ENCODE measurements at places on chromosomes 12 and 14.

DNA sequence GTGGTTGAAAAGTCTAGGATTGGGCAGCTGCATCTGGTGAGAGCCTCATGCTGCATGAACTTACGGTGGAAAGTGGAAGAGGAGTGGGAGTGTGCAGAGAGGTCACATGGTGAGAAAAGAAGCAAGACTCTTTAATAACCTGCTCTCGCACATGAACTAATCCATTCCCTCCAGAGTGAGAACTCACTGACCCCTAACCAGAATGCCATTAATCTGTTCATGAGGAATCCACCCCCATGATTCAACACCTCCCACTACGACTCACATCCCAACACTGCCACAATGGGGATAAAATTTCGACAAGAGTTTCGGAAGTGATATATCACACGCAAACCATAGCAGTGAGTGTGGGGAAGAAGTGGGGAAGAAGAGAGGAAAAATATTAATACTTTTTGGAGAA is 377.4 kb downstream of the NAV3 start:
- DNase-seq: no peak

DNA sequence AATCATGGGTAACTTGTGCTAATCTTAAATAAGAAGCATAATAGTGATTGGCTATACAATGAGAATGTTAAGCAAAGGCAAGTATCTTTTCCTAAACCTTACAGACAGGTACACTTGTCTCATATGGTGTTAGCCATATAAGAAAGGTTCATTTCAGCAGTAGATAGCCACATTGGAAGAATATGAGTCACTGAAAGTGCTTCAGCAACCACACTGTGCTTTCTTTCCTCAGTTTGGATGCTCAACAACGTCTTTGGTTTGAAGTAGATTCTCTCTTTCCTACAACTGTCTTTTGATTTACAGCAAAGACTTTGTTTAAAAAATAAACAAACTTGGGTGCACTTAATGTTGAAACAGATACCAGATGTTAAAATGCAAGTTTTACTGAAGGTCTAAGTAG is 8.9 kb downstream of the DDHD1 start:
- no peak for DNase-seq

- no peak for DNase-seq
These were observed 12.9 kb upstream of the TUBA1A start for GRCh38 chr12:49201595-49202295.

DNA sequence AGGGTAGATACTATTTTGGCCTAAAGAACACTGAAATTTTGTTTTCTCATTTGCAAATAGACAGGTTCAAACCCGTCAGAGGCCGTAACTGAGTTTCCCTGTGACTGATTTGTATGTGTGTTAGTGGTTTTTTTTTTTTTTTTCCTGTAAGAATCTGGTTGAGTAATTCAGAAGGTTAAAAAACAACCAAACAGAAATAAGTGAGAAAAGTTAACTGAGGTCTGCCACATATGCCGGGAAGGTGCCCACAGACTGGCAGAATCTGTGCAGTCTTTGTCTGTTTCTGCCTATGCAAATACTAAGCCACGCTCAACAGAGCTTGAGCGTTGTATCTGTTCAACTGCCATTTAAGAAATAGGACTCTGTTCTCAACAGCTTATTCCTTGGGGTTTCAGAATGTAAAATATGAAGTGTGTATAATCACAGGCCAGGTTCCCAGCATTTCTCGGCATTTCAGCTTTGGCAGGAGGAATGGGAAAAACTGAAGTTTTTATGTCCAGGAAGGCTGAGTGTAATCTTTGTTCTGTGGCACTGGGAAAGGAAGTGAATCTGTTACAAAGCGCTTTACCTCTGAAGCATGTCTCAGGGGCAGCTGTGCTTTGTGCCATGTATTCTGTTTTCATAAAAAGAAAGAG is 181.9 kb downstream of the PRKCH start:
- peak; percentile 83 for DNase-seq

- DNase-seq: no peak
These were observed 2.9 kb downstream of the RND1 start for GRCh38 chr12:48862760-48863159.

DNA sequence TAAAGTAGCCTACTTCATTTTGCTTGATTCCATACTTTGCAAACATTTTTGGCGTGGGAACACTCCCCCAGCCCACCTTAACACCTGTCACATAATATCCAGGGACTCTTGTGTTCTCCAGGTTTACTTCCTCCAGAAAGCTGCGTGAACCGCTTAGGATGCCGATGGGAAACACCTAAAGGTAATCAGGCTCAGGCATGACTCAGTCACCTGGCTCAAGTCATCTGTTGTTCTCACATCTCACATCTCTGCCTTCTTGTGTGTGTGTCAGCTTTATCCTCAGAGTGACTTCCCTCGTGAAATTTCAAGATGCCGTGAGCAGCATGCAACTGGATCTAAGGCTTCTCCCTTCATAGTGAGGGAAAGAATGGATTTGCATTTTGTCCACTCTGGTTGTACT is 48.1 kb upstream of the DUSP6 start:
- DNase-seq: no peak

DNA sequence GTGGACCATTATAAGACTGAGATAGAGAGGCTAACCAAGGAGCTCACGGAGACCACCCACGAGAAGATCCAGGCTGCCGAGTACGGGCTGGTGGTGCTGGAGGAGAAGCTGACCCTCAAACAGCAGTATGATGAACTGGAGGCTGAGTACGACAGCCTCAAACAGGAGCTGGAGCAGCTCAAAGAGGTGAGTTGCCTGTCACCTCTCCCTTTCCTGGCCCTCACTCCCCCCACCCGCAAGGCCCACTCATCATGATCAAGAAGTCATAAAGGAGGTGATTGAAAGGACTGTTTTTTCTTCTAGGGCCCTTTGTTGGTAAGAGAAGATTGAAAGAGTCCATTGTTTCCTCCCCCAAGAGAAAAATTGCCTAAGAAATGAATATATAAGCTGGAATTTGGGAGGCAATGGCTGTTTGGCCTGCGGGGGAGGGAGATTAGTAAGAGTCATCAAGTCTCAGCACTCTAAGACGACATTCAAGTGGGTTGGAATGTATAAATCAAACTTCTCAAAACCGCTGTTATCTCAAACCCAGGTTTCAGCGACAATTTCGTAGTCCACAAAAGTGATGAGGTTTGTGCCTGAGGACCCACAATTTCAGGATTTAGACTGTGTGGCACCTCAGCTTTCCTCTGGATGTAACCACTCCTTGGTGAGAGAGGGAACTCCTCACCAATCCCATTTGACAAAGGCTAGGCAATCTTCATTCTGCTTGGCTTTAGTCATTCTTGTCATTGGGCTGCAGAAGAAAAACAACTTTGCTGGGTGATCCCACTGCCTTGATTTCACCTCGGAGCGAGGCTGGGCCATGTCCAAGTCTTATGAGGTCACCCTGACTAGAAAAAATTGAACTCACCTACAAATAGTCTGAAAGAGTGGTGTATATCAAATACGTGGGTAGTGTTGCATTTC is 966 bp downstream of the BICD1 start:
- DNase-seq: peak; percentile 22

DNA sequence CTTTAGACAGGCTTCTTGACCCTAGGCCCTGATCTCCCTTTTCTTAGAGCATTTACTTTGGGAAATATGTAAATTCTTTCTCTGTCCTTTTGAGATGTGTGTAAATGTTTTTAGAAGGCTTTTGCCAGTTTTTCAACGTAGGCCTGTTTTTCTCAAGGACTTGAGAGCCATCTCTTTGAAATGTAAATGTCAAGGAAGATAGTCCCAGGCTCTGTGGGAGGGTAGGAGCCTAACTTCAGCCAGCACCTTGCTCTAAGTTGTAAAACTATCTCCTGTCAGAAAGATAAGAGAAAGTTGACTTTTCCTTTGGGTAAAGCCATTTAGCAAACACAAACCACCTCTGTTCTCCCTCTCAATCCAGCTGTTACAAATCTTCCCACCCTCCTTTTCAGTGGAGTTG is 219.8 kb downstream of the RPS29 start:
- DNase-seq: no peak

DNA sequence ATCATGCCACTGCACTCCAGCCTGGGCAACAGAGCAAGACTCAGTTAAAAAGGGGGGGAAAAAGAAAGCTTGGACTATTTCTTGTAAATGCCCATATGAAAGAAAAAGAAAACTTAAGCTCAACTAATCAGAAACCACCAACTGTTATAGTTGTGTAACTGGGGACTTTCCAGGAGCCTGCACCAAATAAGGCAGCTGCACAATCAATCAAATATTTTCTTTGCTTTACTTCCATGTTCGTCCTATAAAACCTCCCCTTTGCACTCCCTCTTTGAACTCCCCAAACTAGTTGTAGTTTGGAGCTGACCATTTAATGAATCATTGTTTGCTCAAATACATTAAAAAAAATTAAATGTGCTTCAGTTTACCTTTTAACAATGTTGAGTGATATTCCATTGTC is 54.9 kb downstream of the OTOGL start:
- DNase-seq: no peak

- DNase-seq: peak; percentile 35
These were observed 106.6 kb downstream of the BRMS1L start for GRCh38 chr14:35932659-35933159.

- no peak for DNase-seq
These were observed 1002.2 kb upstream of the FLRT2 start for GRCh38 chr14:84527706-84528105.

DNA sequence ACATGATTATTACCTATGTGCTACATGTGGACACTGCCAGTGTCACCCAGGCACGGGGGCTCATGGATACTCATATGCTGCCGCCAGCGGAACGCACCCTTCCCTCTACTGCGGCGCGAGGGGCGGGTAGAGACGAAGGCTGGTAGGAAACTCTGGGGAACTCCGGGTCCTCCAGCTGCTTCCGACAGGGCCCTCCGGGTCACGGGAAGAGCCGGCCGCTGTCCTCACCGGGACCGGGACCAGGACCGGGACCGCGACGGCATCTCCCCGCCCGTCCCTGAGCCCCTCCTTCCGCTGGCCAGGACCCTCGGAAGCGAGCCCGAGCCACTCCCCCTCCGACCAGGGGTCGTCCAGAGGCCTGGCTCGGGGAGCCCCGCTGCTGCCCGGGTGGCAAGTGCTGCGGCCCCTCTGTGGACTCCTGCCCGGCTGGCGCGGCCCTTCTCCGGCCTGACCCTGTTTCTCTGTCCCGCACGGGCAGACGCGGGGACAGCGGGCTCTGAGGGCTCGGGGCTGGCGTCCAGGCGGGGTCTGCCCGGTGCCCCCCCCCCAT is 209.6 kb downstream of the ADGRD1 start:
- no peak for DNase-seq

- DNase-seq: no peak
These were observed 61.6 kb upstream of the KTN1 start for GRCh38 chr14:55518391-55518790.

GRCh38 chr12:126742241-126742641 is 1524.7 kb upstream of the TMEM132C start:
- no peak for DNase-seq

- DNase-seq: no peak
These were observed 313.6 kb upstream of the RTL1 start for GRCh38 chr14:101217080-101217463.

GRCh38 chr12:132837693-132838409 is 9.2 kb upstream of the GOLGA3 start:
- DNase-seq: no peak

- DNase-seq: no peak
These were observed 39.2 kb downstream of the SAMD4A start for GRCh38 chr14:54606178-54606577.

GRCh38 chr14:56400109-56400825 is 179.3 kb upstream of the TMEM260 start:
- no peak for DNase-seq

GRCh38 chr14:72714094-72714493 is 179.8 kb downstream of the DPF3 start:
- DNase-seq: peak; percentile 13

DNA sequence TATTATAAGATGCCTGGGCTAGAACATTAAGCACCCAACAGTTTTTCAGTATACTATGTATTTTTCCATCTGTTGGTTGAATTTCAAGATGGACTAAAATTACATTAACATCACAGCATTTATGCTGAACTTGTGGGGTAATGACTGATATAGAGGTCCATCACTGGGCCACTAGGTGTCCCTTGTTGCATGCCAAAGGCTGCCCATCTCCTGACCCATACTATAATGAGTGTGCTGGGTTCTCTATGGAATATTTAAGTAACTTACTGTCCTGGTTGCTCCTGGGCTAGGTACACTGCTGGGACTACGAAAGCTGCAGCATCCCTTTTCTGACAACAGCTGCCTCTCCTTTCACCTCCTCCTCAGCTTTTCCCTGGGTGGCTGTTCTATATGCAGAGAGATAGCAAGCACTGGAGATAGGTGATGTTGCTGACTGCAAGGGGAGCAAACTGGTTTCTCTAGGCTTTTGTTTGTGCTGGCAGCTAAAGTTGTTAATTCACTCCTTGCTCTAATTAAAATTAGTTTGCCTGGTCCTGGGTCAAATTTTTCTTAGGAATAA is 138.6 kb upstream of the TRHDE start:
- DNase-seq: no peak

GRCh38 chr12:13937735-13938134 is 43.7 kb downstream of the GRIN2B start:
- no peak for DNase-seq

DNA sequence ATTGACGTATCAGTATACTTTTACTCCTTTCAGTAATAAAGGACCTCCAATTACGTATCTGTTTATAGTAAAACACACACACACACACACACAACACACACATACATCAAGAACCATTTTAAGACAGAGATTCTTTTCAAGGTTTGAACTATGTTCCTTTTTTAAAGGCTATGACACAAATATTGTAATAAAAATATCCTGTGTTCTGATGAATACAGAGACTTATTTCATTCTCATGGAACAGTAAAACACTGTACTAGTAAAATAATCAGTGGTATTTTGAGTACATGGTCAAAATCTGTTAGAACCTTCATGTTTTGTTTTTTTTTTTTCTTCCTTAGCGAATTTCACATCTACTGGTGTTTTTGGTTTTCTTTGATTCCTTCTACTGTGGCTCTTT is 7.6 kb downstream of the FLRT2 start:
- DNase-seq: no peak

GRCh38 chr12:118288174-118288573 is 84.5 kb downstream of the TAOK3 start:
- no peak for DNase-seq

DNA sequence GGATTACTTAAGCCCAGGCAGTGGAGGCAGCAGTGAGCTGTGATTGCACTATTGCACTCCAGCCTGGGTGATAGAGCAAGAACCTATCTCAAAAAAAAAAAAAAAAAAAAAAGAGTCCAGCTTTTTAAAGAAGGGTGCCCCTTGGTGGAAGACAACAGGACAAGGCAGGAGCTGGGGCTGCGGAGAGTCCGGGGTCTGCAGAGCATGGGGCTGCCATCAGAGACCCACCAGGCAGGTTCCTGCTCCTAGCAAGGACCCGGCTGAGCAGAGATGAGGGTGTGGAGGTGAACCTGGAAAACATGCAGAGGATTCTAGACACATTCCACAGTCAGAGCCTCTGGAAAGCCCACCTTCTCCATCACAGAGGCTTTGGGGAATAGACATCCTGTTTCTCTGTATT is 21.0 kb upstream of the CIPC start:
- DNase-seq: no peak

- DNase-seq: no peak
These were observed 49.2 kb downstream of the FBXL14 start for GRCh38 chr12:1544996-1545700.

GRCh38 chr12:7853557-7853956 is 19.2 kb downstream of the SLC2A14 start:
- no peak for DNase-seq

Measured in stimulated activated CD4-positive, alpha-beta T cell treated with anti-CD3 and anti-CD28 coated beads, Interleukin-1b, Interleukin-23, amount 100 ng/mL, for 48 hours (primary cell).